ENCODE measurements at places on chromosomes 16 and 17.

GRCh38 chr17:36661047-36661666 lies 59.8 kb downstream of the MRM1 start:
- DNase-seq: no peak

DNA sequence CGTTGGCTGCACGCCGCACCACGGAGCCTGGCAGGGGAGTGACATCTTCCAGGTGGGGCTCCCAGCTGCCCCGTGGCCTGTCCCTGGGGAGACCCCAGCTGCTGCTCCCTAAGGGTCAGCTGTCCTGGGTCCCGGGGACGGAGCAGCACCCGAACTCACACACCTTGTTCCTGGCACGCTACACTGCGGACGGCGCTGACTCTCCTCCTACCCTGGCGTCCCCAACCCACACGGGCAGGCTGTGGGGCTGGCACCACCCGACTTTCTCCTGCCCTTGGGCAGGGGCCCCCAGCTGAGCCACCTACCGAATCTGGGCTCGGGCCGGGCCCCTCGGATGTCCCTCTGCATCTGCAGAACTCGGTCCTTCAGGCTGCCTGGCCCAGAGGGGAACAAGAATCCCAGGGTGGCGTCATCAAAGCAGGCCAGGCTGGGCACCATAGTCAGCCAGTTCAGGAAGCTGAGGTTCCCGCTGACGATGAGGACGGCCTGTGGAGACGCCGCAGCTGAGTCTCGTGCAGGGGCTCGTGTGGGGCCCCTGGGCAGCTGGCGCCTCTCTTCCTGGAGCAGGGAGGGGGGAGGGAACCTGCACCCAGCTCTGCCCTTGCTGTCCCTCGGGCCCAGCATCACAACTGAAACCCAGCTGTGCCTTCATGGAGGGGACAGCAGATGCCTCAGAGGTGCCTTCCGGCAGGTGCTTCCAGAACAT lies 70.5 kb upstream of the GNG13 start:
- no peak for DNase-seq

DNA sequence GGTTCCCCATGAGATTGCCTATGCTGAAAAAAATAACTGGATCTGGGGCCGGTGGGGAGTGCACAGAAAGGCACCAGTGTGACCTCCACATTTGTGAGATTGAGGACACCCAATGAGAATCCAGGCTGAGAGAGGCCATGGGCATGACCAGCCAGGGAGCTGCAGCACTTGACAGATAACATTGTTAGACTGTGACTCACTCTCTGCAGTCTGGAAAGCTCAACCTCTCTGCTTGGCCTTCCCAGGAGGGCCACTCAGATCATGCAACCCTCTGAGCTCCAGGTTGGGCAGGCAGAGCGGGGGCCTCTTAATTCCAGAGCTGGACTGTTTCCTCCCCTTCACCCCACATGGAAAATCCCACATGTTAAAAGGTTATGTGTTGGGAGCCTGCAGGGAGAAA lies 30.1 kb downstream of the FZD2 start:
- DNase-seq: no peak

- no peak for DNase-seq
Observed at GRCh38 chr16:23940111-23940510, 104.3 kb downstream of the PRKCB start.

DNA sequence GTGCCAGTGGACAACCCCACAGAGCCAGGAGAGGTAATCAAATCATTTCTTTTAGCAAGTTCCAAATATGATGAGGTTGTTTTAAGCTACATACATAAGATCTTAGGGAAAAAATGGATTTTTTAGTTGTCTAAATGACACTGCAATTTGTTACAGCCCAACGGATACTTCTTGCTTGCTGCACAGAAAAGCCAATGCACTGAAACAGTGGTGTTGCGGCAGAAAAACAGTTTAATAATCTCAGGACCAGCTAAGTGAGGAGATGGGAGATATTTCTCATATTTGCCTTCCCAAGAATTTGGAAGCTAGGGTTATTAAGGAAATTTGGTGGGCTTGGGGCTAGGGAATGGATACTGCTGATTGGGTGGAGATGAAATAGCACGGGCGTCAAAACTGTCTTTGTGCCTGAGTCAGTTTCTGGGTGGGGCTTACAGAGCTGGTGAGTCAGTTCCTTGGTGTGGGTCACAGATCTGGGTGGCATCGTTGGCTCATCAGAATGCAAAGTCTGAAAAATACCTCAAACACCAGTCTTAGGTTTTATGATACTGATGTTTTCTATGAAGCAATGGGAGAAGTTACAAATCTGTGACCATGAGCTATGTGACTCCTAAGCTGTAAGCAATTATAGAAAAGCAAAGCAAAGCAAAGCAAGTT lies 255.4 kb downstream of the IRX3 start:
- DNase-seq: no peak

GRCh38 chr16:66490774-66491715 lies 58.9 kb downstream of the TK2 start:
- no peak for DNase-seq

DNA sequence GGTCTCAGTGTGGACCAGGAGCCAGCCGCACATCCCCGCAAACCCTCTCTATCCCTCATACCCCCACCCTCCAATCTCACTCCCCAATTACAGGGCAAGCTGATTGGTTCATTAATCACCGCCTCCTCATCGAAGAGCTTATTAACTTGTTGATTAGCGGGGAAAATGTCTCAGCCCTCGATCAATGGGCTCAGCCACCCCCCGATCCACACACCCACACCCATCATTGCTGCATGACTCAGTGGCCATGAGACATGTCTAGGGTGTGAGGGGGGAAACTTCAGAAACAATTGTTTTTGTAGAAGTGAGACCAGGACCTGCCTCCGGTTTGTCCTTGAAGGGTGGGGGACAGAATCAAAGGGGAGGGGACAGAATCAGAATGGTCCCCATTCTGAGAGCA lies 2.5 kb upstream of the PYY start:
- DNase-seq: no peak

DNA sequence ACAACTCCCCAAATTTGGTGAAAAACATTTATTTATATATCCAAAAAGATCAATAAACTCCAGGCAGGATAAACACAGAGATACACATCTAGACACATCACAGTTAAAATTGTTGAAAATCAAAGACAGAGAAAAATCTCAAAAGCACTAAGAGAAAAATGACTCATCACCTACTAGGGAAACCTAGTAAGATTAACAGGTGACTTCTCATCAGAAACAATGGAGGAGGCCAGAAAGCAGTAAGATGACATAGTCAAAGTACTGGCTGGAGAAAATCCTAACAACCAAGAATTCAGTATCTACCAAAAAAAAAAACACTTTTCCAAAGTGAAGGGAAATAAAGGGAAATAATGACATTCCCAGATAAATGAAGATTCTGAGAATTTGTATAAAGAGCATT lies 33.8 kb downstream of the ULK2 start:
- no peak for DNase-seq

DNA sequence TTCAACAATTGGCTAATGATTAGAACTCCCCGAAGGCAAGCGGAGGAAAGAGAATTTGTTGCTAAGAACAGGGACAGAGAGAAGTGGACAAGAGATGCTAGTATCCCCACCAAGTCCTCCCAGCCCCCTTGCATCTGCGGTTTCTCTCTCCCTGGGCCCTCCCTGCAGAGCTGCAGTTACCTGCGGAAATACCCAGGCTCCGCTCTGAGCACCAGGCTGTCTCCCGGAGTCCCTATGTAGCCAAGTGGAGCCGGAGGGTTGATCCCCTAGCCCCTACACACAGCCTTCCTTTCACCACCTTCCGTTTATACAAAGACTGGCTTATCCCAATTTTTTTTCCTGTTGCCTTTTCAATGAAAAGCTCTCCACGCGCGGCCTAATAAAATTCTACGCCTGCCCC lies 834.4 kb downstream of the KCNJ2 start:
- DNase-seq: no peak

DNA sequence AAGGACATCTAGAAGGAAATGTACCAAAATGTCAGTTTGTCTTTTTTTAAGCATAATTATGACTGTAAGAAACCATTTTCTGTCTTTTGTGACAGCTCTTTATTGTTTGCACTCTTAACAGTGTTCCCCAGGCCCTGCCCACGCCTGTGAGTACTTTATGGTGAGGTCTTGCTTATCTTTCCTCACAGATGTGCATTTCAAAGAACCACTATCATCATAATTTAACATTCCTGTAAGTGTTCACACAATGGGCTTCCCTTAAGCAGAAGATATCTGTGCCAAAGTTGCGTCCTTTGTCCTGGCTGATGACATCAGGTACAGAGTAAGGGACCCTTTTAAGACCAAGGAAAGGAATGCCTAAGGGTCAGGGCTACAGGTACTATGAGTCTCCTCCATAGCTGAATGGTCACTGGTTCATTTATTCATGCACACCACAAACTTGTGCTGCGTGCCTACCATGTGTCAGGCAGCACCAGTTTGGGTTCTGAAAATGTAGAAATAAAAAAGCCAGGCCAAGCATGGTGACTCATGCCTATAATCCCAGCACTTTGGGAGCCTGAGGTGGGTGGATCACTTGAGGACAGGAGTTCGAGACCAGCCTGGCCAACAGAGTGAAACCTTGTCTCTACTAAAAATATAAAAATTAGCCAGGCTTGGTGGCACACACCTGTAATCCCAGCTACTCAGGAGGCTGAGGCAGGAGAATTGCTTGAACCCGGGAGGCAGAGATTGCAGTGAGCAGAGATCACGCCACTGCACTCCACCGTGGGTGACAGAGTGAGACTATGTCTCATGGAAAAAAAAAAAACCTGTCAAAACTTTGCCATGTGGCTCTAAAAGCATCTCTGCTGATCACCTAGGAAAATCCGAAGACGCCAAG lies 55.4 kb upstream of the NLK start:
- DNase-seq: no peak

DNA sequence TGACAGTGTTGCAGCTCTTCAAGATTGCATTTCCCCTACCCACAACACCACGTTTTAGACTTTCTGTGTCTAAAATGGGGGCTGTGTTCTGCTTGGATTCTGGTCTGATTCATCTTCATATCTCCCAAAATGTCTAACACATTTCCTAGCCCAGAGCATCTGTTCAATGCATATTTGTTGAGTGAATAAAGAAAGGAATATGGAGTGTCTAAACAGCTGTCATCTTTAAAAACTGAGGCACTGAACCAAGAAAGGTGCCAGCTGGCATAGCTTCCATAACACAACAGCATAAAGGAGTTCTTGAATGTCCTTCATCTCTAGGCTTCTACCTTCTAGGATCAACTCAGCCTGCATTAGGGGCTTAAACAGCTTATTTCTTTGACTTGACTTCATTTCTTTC lies 67.4 kb downstream of the CDH11 start:
- no peak for DNase-seq

GRCh38 chr16:53099318-53100130 lies 44.7 kb downstream of the CHD9 start:
- no peak for DNase-seq

DNA sequence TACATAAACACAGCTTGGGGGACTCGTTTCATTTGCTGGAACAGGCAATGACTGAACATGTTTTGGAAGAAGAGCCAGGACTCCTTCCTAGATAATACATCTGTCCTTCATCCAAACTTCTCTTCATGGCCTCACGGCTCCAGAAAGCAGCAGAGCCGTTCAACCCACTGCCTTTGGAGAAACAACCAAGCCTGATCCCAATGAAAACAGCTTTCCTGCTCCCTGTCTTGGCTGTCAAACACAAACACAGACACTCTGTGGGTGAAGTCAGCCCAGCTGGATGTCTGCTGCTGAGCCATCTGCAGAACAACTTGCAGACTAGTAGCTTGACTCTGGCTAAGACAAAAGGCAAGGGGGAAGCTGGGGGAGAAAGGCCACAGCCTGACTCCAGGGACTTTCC lies 345.1 kb upstream of the PSMD7 start:
- no peak for DNase-seq

GRCh38 chr17:61000911-61001310 lies 323.3 kb downstream of the BCAS3 start:
- DNase-seq: no peak

DNA sequence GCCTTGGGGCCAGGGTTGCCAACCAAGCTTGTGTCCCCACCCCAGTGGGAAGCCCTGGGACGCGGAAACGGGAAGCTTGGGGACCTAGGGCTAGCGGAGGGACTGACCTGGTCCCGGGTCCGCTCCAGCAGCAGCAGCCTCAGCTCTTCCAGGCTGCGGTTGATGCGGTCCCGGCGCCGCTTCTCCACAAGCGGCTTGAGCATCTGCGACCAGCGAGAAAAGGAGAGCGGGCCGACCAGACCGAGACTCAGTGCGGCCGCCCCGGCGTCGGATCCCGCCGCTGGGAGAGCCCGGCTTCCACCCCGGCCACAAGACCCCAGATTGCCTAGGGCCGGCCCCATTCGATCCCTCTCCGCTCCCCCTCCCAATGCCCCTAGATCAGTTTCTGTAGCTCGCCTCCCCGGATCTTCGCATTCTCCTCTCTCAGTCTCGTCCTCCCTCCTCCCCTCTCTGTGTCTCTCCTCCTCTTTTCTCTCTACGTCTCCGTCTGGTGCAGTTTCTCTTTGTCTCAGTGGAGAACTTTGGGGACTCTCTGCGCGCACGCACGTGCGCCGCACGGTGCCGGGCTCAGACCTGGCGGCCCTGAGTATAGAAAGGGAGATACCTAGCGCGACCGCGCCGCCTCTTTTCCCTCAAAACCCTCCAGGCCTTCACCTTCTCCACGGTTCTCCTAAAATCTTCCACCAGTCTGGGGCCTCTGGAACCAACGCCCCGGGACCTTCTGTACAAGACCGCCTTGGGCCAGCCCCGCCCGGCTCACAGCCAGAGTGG lies 797 bp downstream of the HES7 start:
- DNase-seq: no peak

- DNase-seq: no peak
Observed at GRCh38 chr17:19868079-19868395, 301 bp upstream of the ULK2 start.

DNA sequence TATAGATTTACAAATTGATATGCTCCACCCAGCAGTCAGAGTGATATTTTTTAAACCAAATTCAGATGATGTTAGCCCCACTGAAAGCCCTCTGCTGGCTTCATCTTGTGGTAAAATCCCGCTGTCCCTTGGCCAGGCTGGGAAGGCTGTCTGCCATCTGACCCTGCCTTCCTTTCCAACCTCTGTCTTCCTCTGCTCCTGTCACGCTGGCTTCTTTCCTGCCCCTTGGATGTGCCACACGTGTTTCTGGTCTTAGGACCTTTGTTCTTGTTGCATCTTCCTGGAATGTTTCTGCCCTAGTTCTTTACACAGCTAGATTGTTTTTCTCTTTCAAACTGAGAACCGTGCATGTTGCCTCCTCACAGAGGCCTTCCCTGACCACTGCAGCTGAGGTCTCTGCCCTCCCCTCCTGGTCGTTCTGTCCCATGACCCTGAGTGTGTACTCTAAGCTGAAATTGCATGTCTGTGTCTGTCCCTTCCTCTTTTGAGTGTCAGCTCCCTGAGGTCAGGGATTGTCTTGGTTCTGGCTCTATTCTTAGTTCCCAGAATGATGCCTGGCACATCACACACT lies 11.4 kb downstream of the NT5M start:
- DNase-seq: no peak

GRCh38 chr17:58694302-58694701 lies 1.9 kb downstream of the RAD51C start:
- DNase-seq: no peak

DNA sequence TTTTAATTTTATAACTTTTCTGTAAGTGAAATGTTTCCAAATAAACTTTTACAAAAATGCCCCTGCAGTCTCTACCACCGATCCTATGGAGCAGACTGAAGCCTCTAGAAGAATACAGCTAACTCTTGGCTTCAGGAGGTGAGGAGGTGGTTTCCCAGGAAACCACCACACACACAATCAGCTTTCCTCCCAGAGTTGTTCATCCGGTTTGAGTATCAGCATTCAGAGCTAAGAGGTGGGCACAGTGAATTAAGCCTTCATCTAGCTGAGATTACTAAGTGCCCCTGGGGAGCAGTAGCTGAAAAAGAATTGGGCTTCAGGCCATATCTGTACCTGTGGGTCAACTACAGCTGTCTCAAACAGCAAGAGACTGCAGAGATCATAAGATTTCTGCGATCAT lies 139.7 kb downstream of the AATF start:
- DNase-seq: no peak

GRCh38 chr17:44539673-44540072 lies 17.6 kb upstream of the FZD2 start:
- no peak for DNase-seq
